ENCODE measurements at places on chromosomes 13 and 19. TPM values are rescaled to one million over a fixed set of nuclear protein-coding genes. Genes with fewer than 3 reads are reported as not detected.

GRCh38 chr13:91946498-91947070 lies 548.2 kb downstream of the GPC5 start:
- H3K27ac ChIP-seq: no peak overlapping the region
- H3K4me3 ChIP-seq: no peak overlapping the region
- no peaks in the 10 kb centered on the region for H3K36me3 ChIP-seq
- no peaks in the 10 kb centered on the region for H3K27me3 ChIP-seq
- DNase-seq: no peak
- H3K4me1 ChIP-seq: no peaks in the 10 kb centered on the region

Gene F7
- not detected for total RNA-seq

- no peaks in the 10 kb centered on the region for H3K4me1 ChIP-seq
- no peaks in the 10 kb centered on the region for H3K36me3 ChIP-seq
- DNase-seq: peak; percentile 14
These were observed 742 bp downstream of the NALCN start for GRCh38 chr13:101415358-101416174.

DNA sequence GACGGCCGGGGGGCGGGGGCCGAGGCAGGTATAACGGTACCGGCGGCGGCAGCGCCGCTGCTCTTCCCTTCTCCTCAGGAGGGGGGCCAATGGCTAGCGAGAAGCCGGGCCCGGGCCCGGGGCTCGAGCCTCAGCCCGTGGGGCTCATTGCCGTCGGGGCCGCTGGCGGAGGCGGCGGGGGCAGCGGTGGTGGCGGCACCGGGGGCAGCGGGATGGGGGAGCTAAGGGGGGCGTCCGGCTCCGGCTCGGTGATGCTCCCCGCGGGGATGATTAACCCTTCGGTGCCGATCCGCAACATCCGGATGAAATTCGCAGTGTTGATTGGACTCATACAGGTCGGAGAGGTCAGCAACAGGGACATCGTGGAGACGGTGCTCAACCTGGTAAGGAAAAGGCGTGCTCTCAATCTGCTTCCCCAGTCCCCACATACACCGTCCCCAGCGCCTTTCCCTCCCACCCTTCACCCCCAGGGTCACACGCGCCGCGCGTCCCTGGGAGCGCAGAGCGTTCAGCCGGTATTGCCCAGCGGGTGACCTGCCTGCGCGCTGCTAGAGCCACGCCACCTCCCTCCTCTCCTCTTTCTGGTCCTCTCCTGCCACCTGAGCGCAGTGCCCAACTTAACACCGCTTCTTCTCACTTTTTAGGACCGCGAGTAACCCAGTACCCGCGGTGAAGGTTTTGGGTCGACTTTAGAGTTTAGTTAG lies 814 bp downstream of the NBEA start:
- DNase-seq: peak; percentile 65
- peaks cover 8% of the 10 kb centered on the region for H3K4me1 ChIP-seq
- no peaks in the 10 kb centered on the region for H3K36me3 ChIP-seq
- H3K27ac ChIP-seq: no peak overlapping the region
- peak overlapping the region; percentile 58 for H3K4me3 ChIP-seq
- no peaks in the 10 kb centered on the region for H3K27me3 ChIP-seq

DNA sequence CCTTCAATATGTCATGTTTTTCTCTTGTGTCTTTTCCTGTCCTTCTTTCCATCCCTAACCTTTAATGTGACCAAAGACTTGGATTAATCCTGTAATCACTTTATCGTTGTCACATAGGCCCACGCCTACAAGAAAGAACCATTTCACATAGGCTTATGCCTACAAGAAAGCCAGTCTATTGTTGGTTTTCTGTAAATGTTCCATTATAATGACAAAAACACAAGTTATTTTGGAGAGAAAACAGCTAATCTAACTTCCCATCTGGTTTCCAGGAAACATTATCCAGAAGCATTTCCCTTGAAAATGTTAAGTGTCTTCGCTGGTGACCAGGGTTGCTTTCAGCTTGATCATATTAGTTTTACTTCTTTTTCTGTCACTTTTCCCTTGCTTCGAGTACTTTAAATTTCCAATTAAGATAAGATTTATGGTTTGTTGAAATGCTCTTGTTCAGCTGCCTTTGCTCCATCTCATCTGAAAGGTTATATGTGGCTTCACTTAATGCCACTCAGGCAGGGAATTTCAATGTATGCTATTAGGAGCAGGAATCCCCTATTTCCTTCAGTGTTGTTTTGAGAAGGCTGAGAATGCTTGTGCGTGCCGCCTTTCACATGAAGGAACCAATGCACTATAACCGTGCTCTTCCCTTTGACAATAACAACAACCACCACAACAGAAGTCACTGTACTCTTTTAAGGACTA lies 708.2 kb downstream of the EFNB2 start:
- no peaks in the 10 kb centered on the region for H3K27me3 ChIP-seq
- DNase-seq: no peak
- H3K27ac ChIP-seq: no peak overlapping the region
- H3K4me3 ChIP-seq: no peak overlapping the region

Gene MIA
- not detected for total RNA-seq

DNA sequence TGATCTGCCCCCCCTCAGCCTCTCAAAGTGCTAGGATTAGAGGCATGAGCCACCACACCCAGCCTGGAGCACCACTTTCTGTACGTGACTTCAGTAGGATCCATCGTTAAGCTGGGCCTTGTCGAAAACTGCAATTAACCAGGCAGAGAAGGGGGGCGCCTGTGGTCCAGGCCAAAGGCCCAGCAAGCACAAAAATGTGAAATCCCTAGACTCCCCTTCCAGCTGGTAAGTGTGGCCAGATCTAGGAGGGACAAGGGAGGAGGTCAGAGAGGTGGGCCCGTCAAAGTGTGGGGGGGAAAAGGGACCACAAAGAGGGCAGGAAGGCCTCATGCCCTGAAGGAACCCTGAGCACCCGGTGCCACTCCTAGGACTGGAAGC lies 13.8 kb downstream of the DDX39A start:
- no peak for DNase-seq
- no peaks in the 10 kb centered on the region for H3K27me3 ChIP-seq
- H3K27ac ChIP-seq: peak overlapping the region; percentile 8
- H3K4me1 ChIP-seq: no peaks in the 10 kb centered on the region
- H3K4me3 ChIP-seq: no peak overlapping the region

DNA sequence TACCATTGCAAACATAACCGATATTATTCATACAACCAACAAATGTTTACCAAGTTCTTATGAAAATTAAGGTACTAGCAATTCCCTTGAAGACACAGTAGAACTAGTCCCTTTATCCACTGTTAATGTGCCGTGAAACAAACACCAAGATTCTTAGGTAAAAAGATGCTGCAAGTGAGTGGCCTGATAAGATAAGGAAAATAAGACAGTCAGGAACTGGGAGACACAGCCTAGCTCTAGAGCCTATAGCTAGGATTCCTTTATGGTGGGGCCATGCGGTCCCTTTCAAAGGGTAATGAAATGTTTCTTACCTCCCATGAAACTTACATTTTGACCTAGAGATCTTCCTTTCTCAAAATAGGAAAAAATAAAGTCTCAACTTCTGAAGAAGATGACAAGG lies 658.4 kb upstream of the MIR17HG start:
- DNase-seq: no peak
- no peaks in the 10 kb centered on the region for H3K36me3 ChIP-seq
- no peak overlapping the region for H3K4me3 ChIP-seq

Gene GPR4
- total RNA-seq: 4.9 TPM

Gene ACER1
- not detected for total RNA-seq

Gene FCGBP
- total RNA-seq: 213 TPM

DNA sequence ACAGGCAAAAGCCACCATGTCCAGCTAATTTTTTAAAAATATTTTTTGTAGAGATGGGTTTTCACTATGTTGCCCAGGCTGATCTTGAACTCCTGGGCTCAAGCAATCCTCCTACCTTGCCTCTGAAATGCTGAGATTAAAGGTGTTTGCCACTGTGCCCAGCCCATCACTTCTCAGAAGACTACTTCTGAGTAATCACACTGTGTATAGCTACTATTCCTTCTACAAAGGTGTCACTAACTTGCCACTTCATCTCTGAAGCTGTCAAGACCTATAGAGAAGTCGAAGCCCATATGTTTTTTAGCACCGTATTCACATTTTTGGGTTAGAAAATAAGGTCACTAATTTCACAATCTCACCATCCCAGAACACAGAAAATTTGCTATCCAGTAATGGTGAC lies 36.0 kb upstream of the FNDC3A start:
- no peaks in the 10 kb centered on the region for H3K4me1 ChIP-seq
- H3K27me3 ChIP-seq: no peaks in the 10 kb centered on the region
- no peak overlapping the region for H3K27ac ChIP-seq
- H3K4me3 ChIP-seq: no peak overlapping the region

Gene SELENOV
- 4.4 TPM for total RNA-seq

Gene FPR1
- total RNA-seq: 5.8 TPM

Gene PROZ
- total RNA-seq: not detected

DNA sequence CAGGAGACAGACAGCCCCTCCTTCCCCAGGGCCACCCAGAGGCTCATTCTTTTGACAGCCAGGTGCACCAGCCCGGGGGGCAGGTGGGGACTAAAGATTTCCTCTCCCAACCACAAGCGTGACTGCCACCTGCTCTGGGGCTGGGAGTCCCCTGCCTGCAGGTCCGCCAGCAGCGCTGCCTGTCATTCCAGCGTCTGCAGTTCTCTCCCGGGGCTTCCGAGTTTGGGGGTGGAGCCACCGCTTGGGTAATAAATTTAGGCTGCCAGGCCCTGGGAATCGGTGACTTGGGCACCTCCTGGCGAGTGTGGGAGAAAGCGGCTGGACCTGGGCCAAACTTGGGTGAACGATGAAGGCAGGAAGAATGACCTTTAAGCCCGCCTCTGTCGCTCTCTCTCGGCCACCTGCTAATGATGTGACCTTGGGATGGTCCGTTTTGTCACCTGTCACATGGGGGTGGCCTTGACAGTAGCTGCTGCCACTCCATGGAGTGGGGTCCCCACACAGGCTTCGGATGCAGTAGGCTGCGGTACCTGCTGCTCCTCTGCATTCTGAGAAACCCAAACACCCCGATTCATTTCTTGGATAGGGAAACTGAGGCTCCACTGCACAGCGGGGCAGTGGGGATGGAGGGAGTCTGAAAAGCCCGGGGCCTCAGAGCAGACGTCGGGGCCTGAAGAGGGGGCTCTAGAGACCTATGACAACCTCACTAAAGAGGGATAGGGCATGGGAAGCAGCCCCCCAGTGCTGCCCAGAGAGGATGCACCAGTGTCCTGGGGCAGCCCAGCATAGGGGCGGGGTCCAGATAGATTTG lies 12.8 kb downstream of the FUT6 start:
- no peak overlapping the region for H3K27ac ChIP-seq
- no peaks in the 10 kb centered on the region for H3K36me3 ChIP-seq
- no peaks in the 10 kb centered on the region for H3K27me3 ChIP-seq
- DNase-seq: peak; percentile 71

- H3K4me3 ChIP-seq: no peak overlapping the region
- DNase-seq: peak; percentile 55
- no peaks in the 10 kb centered on the region for H3K4me1 ChIP-seq
- no peak overlapping the region for H3K27ac ChIP-seq
- no peaks in the 10 kb centered on the region for H3K36me3 ChIP-seq
These were observed 34.9 kb upstream of the TPM4 start for GRCh38 chr19:16041299-16041990.

DNA sequence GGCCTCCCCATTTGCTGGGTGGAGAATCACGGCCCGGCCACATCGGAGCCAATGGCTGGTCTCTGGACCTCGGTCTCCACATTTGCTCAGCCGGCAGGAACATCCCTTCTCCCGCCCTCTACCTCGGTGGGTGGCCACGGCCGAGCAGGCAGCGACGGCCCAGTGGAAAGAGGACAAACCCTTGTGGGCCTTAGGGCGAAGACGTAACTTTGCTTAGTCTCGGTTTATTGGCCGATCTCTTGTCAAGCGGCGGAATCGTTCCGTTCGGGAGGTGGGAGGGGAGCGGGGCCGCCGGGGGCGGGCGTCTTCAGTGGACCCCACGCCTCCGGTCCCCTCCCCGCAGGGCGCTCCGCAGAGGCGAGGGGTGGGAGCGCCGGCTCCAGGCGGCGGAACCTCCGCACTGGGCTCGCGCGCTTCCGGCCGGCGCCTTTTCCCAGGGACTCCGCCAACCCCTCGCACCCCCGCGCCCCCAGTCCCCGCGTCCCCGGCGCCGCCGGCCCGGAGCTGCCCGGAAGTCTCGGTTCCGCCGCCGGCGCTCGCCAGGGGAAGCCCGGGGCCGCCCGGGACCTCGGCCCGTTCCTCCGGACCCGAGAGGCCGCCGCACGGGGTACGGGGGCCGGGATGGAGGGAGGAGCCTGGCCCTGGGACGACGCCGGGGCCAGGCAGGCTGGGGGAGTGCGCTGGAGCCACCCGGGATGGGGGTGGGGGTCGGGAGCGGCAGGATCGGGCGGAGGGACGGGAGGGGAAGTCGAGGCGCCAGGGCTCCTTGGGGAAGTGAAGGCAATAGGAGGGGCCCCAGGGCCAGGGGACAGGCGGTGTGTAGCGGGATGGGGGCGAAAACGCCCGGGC lies at the start of gene ZNF580:
Gene ZNF580 (plus strand): TSS at position 426 of the 849 bp plus-strand sequence. CDS start 1,507 bp downstream, outside the sequence.
- H3K4me1 ChIP-seq: peaks cover 54% of the 10 kb centered on the region
- DNase-seq: peak; percentile 80
- H3K36me3 ChIP-seq: peaks cover 5% of the 10 kb centered on the region
- no peaks in the 10 kb centered on the region for H3K27me3 ChIP-seq
- H3K27ac ChIP-seq: peak within 1 kb of the TSS; percentile 96

Gene ZMYM5
- total RNA-seq: 24.6 TPM

- no peak overlapping the region for H3K4me3 ChIP-seq
- H3K4me1 ChIP-seq: no peaks in the 10 kb centered on the region
- peaks cover 53% of the 10 kb centered on the region for H3K36me3 ChIP-seq
- DNase-seq: no peak
These were observed 15.4 kb downstream of the ADAT3 start for GRCh38 chr19:1920644-1921043.

DNA sequence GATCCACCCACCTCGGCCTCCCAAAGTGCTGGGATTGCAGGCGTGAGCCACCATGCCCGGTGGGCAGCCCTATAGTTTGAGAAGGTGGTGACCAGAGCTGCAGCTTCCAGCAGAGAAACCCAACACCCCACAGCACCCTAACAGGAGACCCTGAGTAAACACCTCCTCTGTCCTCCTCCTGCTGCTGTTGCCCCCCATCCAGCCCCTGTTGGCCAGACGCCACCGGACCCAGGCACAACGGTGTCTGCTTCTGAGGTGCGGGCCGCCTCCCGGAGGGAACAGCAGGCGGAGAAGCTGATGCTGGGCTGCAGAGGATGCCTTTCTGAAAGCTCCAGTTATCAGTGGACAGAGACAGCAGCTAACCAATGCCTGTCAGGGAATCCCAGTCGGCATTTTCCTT lies 175.5 kb downstream of the COL4A1 start:
- no peaks in the 10 kb centered on the region for H3K27me3 ChIP-seq
- no peak for DNase-seq
- H3K36me3 ChIP-seq: no peaks in the 10 kb centered on the region
- H3K4me1 ChIP-seq: peaks cover 10% of the 10 kb centered on the region
- H3K4me3 ChIP-seq: no peak overlapping the region

Gene ZNF440
- total RNA-seq: 16.0 TPM

DNA sequence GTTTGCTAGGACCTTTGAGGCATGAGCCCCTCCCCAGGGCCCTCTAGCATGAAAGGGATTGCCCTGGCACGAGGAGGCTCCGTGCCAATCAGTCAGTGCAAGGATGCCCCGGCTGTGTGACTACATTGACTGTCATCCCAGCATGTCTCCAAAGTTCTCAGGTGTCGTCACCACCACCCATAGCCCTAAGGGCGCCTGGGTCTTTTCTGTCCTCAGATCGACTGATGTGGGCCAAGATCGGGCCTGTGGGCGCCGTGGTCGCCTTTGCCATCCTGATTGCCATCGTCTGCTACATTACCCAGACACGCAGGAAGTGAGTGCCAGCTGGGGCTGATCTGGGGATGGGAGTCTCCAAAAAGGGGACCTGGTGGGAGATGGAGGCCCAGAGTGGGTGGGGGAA lies 18.4 kb downstream of the MAG start:
- H3K4me3 ChIP-seq: no peak overlapping the region
- H3K27ac ChIP-seq: no peak overlapping the region
- no peaks in the 10 kb centered on the region for H3K27me3 ChIP-seq
- DNase-seq: no peak
